LNCaP clone FGC (cell line): ENCODE measurements at places on chromosomes 7 and 10.

GRCh38 chr7:155908385-155908784, 96.1 kb upstream of the SHH start:
- DNase-seq: no peak

GRCh38 chr7:42605406-42606192, 306.3 kb downstream of the C7orf25 start:
- no peak for DNase-seq

DNA sequence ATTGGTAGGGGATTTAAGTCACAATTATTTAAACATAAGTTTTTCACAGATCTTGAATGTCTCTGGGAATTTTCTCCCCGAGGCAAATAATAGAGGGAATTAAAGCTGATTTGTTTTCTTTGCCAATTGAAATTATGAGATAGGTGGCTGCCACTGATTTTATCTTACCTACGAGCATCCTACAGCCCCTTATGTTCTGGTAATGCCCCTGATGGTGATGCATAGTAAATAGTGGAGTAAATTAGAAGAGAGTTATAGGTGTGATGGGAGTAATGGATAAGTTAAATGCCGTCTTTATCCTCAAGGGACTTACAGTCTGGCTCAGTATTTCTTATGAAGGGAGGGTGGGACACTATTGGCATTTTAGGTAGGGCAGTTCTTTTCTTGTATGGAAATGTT, 58.1 kb downstream of the HDAC9 start:
- no peak for DNase-seq

DNA sequence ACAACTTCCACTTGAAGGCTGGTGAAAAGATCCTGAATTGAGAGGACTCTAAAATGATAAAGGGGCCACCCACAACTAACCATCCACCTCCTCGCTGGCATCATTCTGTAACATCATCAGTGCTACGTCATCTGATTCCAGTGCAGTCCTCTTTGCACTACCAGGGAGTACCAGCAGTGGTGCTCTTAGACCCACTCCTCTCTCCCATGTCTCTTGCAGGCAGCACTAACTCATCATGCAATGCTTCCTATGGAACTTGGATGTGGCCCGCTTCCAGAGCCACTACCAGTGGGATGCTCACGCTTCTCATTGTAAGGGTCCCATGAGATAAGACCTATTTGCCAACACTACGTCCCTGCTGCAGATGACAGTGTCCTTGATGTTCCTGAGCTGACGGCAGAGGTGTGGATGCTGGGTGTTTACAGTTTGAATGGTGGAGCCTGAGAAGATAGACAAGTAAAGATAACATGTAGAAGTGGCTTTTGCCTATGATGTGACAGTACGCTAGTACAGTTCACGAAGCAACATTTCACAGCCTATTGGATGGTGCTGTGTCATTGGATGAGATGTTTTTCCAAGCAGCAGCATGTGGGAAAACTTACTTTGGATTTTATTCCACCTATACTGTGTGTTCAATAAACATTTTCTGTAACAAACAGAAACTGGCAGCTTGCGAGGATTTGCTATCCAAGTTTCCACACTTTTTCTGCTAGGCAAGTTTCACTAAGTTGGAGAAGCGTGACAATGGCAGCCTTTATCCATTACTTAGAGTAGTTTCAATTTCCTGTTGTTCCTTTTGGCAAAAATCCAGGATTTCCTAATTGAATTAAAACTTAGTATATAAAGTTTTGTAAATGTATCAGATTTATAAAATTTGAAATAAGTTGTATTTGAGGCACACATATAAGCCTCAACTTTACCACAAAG, 35.8 kb upstream of the COBL start:
- DNase-seq: no peak

- DNase-seq: no peak
Observed at GRCh38 chr10:6054884-6055283, 7.3 kb downstream of the IL2RA start.

- no peak for DNase-seq
Observed at GRCh38 chr10:100683004-100683403, 62.4 kb upstream of the PAX2 start.

DNA sequence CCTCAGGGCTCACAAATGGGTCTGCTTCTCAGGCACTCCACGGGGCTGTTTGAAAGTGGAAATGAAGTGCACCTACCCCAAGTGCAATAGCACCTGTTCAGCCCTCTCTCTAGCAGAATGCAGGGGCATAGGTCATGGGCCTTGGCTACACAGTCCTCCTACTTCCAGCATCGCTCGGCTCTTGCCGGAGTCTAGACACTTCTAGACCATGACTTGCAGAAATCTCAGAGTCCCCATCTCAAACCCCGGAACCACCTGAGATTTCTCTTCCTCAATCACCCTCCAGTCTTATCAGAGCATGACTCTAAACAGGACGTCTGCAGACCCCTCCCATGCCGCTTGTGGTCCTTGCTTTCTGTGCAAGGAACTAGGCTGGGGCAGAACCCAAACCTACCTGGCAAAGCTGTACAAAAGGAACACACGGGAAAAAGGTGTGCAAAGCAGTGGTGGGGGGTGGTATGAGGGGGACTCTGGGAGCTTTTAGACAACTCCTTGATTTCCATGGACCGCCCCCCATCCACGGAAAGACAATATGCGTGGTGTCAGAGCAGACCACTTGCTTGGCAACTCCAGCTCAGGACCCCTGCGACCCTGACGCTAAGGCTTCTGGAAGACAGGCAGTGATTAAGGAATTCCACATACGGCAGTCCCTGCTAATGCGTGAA, 13.8 kb downstream of the TMEM273 start:
- DNase-seq: no peak
